ENCODE measurements at places on chromosomes 2 and 18.

GRCh38 chr18:48407358-48407757 is 1.8 kb downstream of the ZBTB7C start:
- DNase-seq = no peak

DNA sequence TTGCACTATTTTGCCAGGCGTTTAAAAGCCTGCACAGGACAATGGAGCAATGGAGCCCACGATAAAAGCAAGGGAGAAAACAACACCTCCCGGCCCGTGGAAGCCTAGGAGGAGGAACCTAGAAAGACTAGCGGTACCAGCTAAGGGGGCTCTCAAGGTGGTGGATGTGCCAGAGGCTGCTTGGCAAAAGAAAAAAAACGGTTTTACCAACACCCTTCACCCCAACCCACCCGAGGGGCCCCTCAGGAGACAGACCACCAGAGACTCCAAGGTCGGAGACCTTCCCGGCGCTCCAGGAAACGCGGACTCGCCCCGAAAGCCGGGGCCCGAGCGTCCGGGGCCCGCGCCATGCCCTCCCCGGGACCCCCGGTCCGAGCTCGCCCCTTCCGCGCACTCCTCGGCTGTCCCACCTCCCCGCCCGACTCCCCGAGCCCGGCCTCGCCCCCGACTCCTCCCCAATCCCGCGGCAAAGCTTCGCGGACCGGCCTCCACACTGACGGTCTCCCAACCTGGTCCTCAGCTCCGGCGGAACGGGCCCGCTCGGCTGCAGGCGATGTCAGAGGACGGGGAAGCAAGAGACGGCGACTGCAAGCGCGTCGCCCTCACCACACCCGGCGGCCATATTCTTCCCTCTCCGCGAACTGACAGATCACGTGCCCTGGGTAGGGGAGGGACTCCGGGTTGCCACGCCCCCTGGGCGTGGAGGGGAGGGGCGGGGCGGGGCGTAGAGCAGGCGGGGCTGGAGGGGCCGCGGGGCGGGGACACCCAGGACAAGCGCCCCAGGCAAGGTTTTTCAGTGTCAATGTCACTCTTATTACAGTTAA is at the start of gene KIDINS220:
KIDINS220 (minus strand) TSS at position 643 of the 824 bp plus-strand sequence. CDS start 10,520 bp downstream, outside the sequence.
- peak; percentile 85 for DNase-seq

- DNase-seq = no peak
Measured at GRCh38 chr2:35082072-35082471, 1273.5 kb upstream of the CRIM1 start.

DNA sequence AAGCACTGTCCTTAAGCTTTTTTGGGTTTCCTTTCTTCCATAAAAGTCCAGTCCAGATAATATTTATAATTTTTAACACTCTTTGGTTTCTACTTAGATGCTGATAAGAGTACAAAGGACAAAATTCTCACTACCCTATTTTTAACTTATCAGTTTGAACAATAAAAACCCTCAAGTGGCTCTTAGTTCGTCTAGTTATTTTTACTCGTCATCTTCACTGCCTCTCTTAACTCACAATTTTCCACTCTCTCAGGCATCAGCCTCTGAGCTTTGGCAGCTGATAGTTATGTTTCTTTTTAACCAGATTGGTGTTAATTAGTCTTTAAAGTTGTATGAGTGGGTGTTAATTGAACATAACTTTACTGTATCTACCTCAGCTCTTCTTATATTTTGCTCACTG is 517.1 kb upstream of the SYT4 start:
- DNase-seq = no peak

DNA sequence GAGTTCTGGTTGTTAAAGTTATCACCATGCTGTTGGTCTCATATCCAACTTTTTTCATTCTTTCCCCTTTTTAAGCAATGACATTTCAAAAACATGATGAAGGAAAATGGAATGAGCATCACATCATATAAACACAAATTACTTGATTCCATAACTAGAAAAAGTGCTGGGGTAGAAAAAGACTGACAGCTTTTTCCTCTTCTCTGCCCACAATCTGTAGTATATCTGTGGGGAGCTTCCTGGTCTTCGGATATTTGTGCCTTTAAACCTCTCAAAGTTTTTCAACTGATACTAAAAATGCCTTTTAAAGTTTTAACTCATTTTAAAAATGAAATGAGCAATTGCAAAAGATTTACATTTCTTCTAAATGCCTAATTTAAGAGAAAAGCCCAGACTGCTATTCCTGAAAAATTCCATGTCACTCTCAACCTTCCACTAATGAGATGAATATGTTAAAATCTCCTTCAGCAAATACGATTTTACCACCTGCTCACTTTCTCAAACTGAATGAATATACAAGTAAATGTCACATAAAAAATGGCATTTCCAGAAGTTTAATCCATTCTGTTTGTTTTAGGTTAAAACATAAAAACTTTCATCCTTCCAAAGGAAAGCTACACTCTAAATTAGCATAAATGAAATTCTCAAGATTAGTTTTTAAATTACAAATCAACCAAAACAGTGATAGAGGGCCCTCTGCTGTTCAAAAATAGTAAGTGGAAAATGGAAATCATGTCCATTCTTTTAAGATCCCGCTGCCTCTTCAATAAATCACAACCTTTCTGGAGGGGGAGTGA is 2.1 kb downstream of the DNAH7 start:
- peak; percentile 38 for DNase-seq

- no peak for DNase-seq
Measured at GRCh38 chr2:11437602-11438001, 28.4 kb downstream of the E2F6 start.

- no peak for DNase-seq
Measured at GRCh38 chr18:80106482-80107051, 2.5 kb upstream of the ADNP2 start.

DNA sequence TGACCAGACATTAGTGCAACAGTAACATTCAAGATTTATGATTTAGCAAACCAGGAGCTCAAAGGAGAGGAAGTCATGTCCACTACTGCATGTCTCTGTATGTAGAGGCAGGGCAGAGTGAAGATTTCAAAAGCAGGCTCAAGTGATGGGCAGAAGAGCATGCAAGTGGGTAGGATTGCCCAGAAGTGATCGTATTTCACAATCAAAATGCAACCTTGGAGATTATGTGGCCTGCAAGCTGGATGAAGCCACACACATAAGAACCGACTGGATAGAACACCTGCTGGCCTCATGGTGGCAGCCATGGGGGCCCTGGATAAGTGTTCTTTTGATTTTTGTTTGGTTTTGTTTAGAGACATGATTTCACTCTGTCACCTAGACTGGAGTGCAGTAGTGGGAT is 286.8 kb upstream of the RAB12 start:
- DNase-seq = peak; percentile 54

DNA sequence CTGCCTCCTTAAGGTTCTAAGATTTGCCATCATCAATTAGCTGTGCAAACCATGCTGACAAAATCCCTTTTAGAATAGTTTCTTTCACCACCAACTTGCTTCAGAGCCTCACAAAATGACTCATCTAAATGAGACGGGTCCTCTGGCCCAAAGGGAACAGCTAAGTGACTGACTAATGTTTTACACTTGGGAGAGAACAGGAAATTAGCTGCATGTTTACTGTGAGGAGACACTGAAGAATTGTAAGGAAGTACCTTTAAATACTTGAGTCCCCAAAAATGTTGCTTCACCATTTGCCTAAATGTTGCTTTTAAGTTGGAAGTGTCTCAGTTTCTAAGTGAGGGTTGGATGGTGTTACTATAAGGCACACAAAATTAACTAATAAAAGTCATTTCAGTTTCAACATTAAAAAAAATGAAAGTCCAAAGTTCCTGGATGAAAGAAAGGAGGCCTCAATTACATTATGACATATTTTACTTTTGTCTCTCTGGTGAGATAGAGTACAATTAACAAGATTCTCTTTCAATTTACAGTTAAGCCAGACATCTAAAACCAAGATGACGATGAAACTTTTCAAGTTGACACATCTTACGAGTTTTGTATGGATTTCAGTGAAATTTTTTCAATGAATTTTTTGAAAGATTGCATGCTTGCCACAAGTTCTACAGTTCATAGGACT is 229.1 kb upstream of the FN1 start:
- no peak for DNase-seq

DNA sequence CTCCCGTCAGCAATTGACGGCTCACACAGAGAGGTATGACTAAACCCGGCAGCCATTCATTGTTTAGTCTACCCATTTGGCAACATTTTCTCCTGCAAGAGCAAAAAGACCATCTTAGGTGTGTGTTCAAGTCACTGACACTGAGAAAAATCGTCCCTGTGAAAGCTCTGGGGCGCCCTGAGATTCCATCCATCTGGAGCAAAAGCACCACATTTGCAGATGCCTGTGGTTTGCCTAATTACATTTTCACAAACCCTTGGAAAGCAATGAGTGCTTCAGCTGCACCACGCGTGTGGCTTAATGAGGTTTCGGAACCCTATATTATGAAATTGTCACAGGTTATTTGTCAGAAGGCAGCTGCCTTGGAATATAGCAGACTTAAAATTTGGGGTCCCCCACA is 110.7 kb upstream of the PTPRM start:
- DNase-seq = no peak

GRCh38 chr18:22428672-22429071 is 11.0 kb upstream of the CTAGE1 start:
- DNase-seq = no peak

DNA sequence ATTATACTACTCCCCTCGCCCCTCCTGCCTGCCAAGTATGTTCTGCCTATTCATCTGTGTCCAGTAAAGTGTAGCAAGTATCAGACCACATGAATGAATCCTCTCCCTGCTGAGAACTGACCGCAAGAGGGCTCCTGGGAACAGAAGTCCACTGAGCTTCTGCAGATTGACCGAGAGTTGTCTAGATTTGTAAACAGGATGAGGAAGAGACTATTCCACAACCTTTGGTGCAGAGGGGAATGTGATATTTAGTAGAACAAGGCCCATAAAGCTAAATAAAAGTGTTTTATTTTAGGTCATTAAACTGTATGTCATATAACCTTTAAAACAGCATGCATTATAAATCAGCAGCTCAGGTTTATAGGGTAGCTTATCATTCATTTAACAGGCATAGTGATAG is 377.0 kb downstream of the DCC start:
- no peak for DNase-seq

GRCh38 chr18:44687421-44687820 is 6.7 kb downstream of the SETBP1 start:
- DNase-seq = no peak

DNA sequence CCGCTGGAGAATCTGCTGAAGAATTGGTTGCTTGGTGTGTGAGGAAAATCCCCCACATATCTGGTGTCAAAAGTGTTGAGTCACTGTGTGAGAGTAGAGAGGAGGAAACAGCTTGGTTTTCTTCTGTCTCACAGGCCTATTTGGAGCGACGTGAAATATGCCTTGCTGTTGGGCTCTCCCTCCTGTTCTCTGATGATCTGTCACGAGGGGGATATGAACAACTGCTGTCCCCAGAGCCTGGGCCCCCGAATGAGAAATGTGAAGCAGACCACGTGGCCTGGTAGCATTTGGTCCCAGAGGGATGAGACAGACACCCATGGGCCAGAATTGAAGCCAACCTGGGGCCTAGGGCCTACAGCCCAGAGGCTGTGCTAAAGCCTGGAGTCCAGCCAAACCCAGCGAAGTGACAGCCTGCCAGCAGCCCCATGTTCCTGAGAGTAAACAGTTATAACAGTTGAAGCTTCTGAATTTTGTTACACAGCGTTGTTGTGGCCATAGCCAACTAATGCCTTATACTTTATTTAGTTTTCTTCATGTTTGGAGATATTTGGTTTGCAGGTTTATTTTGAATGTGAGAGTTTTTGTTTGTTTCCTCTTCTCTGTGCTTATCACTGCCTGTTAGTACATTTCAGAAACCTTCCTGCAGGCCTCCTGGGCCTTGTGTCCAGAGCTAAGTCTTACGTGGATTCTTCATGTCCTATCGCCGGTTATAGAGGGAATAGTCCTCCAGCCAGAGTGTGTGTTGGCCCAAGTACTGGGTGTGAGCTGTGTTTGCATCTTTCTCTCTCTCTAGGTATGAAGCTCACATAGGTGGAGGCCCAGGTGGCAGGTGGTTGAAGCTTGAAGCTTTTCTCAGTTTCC is 18.7 kb upstream of the COLEC12 start:
- no peak for DNase-seq

GRCh38 chr18:21759836-21760235 is 19.2 kb downstream of the MIB1 start:
- DNase-seq = no peak

- DNase-seq = no peak
Measured at GRCh38 chr18:2442726-2443275, 128.5 kb downstream of the METTL4 start.
